ENCODE measurements at places on chromosomes 11 and 22. TPM values are rescaled to one million over a fixed set of nuclear protein-coding genes. Genes with fewer than 3 reads are reported as not detected.

The PNPLA5 gene
- total RNA-seq: not detected

The OR52H1 gene
- not detected for total RNA-seq

The SLC22A25 gene
- total RNA-seq: not detected

The MRGPRX3 gene
- total RNA-seq: 0.51 TPM

DNA sequence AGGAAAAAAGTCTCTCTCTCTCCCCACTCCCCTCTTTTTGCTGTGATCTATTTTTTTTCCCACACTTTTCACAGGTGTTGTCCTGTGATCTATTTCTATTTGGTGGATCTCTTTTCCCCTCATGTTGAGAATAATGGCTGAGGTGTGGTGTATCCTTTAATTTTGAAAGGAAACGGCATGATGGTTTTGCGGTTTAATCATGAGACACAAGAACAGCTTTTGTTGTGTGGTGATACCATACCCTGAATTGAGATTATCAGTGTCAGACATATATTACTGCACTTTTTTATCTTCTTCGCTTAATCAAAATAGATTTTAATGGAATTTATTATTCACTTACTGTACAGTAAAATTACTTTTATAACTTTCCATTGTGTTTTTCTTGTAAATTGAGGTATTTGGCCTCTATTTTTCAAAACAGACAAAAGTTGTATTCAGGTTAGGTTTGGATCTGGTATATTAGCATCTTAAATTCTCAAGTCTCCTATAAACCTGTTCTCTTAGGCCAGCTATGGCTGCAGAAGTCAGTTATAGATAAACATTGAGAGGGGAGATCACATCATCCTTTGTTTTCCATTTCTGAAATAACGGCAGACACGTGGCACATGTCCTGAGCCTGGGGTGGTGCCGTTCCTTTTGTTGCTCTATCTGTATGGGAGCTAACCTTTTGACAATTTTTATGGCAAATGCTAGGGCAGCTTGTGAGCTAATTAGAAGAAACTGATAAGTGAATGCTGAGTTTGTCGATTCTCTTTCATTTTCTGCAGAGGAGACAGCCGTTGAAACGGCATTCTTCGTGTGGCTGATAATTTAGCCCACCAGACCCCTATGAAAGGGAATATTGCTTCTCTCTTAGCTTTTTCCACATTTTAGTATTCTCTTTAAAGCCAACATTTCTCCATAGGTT lies 25.8 kb downstream of the NF2 start:
- DNase-seq: no peak

- no peak for DNase-seq
Observed at GRCh38 chr11:2273771-2274170, 3.4 kb upstream of the ASCL2 start.

GRCh38 chr11:13339195-13340153 lies 61.9 kb downstream of the BMAL1 start:
- DNase-seq: no peak

GRCh38 chr11:102361086-102362031 lies 14.3 kb downstream of the BIRC2 start:
- DNase-seq: no peak

DNA sequence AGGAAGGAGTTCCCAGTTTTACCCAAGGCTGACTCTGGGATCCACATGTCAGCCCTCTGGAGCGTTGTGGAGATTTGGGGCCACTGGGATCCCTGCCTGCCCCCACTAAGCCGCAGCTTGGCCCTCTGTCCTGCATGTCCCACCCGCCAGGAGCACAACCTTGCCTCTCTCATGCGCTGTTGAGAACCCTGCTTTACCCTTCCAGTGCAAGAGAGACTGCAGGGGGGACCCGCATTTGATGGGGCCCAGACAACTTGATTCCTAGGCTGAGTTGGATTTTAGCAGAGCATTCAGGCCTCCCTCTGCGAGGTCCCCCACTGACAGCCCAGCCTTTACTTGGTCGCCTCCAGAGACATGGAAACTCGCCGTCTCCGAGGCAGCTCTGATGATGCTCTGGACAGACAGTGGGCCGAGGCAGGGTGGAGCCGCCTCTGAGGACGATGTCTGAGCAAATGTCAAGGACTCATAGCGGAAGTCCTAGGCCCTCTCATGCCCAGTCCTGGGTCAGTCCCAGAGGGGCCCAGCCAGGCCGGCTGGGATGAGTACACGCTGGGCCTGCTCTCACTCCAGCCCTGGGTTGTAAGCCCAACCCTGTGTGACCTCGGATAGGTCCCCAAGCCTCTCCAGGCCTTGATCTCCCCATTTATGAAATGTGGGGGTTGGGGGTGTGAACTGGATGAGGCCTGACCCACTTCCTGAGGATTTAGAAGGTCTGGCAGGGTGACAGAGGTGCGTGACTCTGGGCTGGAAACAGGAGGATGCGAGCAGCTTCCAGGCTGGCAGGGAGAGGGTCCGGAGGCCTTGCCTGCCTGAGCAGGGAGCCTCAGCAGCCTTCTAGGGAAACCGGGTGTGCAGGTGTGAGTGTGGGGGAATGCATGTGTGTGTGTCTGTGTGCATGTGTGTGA lies 630 bp downstream of the CD5 start:
- no peak for DNase-seq
